ENCODE measurements at places on chromosomes 5 and 9.

- no peak for DNase-seq
These were observed 1.7 kb downstream of the PRDM6 start for GRCh38 chr5:123090661-123091297.

GRCh38 chr9:127714951-127715469 is 453 bp downstream of the PTRH1 start:
- peak; percentile 19 for DNase-seq

GRCh38 chr9:89648247-89649000 is 43.6 kb downstream of the GADD45G start:
- no peak for DNase-seq

DNA sequence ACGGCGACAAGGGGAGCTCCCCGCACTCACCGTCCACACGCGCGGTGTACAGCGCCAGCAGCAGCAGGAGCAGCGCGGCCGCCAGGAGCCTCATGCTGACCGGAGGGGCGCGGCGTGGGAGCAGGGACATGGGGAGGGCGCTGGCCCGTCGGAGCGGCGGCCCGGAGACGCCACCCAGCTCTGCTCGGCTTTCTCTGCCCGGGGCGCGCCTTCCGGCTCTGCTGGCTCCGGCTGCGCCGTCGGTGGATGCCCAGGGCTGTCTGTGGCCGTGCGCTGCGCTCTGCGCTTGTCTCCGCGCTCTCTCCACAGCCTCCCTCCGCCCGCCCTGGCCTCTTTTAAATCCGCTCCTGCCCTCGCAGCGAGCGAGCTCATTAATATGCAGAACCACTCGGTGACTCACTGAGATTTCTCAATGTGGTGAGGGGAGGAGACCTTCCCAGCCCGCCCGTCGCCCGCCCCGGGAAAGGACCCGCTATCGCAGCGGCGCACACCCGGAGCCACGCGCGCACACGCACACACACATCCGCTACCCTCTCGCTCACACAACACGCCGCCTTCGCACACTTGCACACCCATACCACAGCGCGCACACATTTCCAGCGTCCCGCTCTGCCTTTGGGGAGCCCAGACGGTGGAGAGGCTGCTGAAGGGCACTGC is at the start of gene CXCL14:
TSS of gene CXCL14 (minus strand) at position 307 of the 657 bp plus-strand sequence. CDS start at position 94, 213 bp downstream.
- peak; percentile 47 for DNase-seq

GRCh38 chr5:111743988-111744387 is 13.0 kb downstream of the NREP start:
- no peak for DNase-seq

- no peak for DNase-seq
These were observed 12.4 kb downstream of the TTC39B start for GRCh38 chr9:15294604-15295003.

DNA sequence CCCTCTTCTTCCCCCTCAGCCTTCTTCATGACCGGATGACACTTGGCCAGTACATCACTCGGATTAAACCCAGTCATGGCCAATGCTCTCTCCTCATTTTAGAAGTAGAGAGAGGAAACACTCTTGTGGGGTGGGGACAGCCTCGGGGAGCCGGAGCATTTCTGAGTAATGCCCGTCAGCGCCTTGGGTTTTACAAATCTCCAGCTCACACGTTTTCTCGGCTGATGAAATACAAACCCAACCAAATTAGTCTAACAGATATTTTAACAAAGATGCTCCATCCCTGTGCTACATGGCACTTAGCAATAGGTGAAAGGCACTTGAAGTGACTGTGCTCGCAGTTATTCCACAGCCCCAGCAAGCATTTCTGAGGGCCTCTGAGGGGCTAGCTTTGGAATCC is 51.7 kb downstream of the ZNF366 start:
- no peak for DNase-seq

DNA sequence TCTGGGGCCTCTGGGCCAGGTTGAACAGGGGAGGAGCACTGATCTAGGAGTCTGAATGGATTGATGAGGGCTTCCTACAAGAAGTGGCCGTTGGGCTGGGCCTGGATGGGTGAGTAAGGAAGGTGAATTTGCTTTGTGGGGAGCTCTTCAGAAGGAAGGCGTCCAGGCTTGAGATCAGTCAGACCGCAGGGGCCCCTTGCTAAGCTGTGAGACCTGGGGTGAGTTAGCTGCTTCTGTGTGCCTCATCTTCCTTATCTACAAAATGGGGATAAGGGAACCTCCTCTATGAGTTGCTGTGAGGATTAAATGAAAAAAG is 1.1 kb upstream of the SYNPO start:
- DNase-seq, result no peak

DNA sequence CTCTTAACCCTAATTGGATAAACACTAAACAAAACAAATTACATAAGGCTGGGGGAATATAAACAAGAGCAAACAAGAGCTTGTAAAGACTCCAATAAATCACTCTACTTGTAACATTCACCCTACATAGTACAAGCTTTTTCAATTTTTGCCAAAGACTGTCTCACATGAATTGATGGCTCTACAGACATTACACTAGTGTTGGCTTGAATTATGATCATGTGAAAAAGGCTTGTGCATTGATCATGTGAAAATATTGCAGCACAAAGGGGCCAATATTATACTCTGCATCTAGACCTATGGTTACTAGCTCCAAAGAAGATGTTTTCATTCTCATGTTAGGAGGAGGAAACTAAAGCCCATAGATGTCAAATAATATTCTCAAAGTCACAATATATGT is 212.6 kb downstream of the MCTP1 start:
- DNase-seq, result no peak

GRCh38 chr5:37248421-37248969 is 681 bp downstream of the CPLANE1 start:
- DNase-seq, result peak; percentile 17

GRCh38 chr5:157343842-157344790 is 78.2 kb downstream of the CYFIP2 start:
- no peak for DNase-seq

- no peak for DNase-seq
These were observed 14.7 kb downstream of the ASTN2 start for GRCh38 chr9:117400171-117400570.

- no peak for DNase-seq
These were observed 186.8 kb downstream of the HCN1 start for GRCh38 chr5:45509371-45509770.

GRCh38 chr5:172687940-172688339 is 46.9 kb downstream of the NEURL1B start:
- DNase-seq, result no peak

- no peak for DNase-seq
These were observed 2.1 kb downstream of the LCN15 start for GRCh38 chr9:136762221-136762691.

DNA sequence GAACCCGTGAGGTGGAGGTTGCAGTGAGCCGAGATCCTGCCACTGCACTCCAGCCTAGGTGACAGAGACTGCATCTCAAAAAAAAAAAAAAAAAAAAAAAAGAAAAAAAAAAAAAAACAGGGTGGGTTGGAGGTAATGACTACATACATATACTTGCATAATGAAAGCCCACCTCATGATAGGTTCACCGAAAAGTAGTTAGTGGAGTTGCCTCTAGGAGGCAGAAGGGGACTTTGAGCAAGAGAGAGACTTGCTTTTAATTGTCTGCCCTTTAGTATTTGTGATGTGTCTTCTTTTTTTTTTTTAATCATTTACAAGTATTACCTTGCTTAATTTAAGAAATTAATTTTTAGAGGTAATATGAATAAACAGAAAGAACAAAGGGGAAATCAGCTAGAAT is 99.8 kb downstream of the PPARGC1B start:
- DNase-seq, result peak; percentile 25

- DNase-seq, result no peak
These were observed 390.3 kb upstream of the MEF2C start for GRCh38 chr5:89273289-89273688.

DNA sequence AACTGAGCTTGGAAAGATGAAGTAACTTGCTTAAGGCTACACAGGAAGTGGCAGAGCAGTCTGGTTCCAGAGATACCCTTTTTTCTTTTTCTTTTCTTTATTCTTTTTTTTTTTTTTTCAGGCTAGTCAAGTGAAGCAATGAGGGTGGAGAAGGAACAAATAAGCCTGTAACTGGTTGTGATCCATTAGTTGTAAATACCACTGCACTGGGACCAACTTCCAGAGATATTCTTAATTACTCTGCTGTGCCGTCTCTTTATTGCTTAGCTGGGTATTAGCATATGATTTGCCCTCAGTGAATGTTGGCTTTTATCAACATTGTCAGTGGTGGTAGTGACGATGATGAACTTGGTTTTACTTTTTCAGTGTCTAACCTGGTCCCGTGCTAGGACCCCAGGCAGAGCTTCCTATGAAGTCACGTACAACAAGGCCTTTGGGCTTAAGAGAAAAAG is 26.7 kb downstream of the LNPEP start:
- DNase-seq, result no peak

DNA sequence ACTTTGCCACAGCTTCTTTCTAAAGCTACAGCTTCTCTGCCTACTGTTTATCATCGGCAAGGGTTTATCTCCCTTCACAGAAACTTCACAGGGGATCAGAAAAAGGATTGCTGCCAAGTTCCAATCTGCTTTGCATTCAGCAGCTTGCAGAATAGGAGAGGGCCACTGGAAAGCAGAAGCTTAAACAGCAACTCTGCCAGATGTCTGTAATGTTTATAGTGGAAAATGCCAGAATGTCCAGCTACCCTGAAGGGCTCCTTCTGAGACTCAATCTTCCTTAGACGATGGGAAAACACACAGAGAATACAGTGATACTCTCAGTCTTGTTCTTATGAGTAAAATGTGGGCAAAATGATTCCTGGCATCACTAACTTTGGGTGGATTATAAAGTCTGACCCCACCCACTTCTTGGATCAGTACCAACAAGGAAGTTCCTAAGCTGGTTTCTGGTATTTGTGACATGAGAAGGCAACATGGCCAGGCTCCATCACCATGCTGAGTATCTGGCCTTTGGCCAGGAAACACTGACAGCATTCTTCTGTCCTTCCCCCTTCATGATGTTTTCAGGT is 19.0 kb downstream of the STOM start:
- peak; percentile 76 for DNase-seq

DNA sequence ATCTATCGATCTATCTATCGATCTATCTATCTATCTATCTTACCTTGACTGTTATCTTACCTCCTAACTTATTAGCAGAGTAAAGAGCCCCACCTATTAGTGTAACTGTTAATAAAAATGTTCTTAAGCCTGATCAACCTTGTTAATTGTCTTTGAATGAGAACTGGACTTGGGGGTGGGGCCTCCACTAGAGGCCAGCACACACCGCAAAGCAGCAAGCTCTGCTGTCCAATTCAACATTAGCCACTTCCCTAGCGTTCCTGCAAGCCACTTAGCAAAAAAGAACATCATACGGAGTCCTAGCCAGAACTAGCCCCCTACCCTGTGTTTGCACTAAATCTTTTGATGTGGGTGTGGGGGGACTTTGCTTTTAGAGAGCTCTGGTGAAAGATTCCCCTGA is 515.8 kb downstream of the KDM4C start:
- DNase-seq, result no peak

- no peak for DNase-seq
These were observed 81.6 kb upstream of the BOD1 start for GRCh38 chr5:173697931-173698579.

DNA sequence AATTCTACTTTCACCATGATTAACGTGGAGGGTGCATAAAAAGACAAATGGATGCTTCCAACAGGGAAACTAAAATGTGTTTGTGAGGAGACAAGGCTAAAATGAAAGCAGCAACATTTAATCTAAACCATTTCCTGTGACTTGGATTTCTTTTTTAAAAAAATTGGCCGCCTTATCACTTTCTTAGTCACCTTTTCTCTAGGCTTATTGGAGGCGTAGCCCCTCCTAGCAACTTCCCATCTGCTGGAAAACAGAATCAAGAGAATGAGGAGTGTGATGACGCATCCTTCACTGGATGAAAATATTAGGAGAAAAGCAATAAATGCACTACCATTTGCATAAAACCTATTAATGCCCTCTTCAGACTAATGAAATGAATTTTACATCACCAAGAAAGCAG is 791 bp upstream of the GPR150 start:
- no peak for DNase-seq

- no peak for DNase-seq
These were observed 28.2 kb upstream of the HSPA9 start for GRCh38 chr5:138603249-138603920.

DNA sequence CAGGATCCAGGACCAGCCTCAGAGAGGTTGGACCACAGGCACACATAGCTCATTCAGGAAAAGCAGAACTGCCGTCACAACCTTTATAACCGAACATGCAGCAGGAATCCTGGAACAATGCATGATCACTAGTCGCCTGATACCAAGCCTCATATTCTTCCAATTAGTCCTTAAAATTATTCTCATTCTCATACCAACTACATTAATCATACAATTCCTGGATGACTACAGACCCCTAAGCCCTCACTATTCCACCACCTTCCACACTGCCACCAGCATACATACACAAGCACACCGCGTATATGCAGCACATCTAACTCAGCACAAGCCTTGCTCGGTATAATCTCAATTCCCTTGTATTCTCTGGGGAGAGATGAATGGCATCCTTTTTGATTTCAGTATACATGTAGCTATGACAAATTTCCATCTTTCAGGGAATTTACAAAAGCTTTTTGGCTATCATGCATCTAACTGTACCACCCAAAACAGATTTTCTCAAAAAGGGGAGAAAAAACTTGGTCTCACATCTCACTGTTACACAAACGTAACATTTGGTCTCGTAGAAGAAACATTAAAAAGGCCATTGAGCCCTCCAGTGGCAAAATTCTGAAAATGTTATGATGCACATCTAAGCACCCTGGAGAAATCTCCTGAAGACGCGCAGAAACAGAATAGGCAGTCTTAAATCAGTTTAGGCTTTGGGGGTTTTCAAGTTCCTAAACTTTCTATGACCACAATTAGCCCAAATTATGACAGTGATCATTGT is 46.2 kb downstream of the MCTP1 start:
- DNase-seq, result peak; percentile 55

- DNase-seq, result peak; percentile 70
These were observed 1.1 kb downstream of the HNRNPA0 start for GRCh38 chr5:137752905-137753690.

- no peak for DNase-seq
These were observed 521 bp upstream of the SLIT3 start for GRCh38 chr5:169301386-169301934.

DNA sequence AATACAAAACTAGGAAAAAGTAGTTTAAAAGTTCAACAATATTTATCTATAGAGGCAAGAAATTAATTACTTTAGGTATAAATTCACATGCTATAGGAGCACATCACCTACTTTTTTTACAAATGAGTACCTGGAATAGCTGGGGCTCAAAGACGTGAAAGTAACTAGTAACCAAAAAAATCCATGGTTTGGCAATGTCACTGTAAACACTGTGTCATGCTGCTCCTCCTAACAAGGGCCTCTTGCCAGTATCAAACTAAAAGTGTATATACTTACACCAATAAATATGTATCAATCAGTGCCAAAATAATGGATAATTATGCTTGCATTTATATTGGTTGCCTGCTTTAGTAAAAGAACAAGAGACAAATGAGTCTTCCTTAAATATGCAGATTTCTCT is 78.9 kb downstream of the AP3B1 start:
- DNase-seq, result no peak

GRCh38 chr9:98118640-98119601 is at the start of gene TRIM14:
TSS of gene TRIM14 (minus strand) at chr9:98119222. CDS start at chr9:98119188, 34 bp downstream.
- DNase-seq, result peak; percentile 72

GRCh38 chr5:149150457-149150856 is 9.2 kb downstream of the ABLIM3 start:
- peak; percentile 40 for DNase-seq
